GM12891 (cell line): ENCODE measurements at places on chromosomes 1 and 21.

DNA sequence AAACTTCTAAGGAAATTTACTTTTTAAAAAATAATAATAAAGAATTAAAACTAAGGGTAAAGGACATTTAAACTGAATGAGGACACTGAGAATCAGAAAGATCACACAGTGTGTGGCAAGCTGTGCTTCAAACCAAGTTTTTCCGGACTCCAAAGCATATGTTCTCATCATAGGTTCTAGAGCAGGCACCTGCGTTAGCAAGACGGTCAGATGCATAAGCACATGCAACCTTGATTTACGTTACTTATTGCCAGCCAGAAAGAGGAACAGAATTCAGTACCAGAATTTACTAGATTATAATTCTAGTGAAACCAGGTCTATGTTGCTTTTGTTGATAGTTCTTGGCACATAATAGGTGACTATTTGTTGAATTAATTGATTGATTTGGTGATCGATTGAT lies 6.2 kb upstream of the LBR start:
- no peak for DNase-seq

- no peak for DNase-seq
Observed at GRCh38 chr1:224173523-224173922, 9.5 kb upstream of the DEGS1 start.

GRCh38 chr21:27001526-27001925 lies 34.6 kb upstream of the ADAMTS5 start:
- no peak for DNase-seq

DNA sequence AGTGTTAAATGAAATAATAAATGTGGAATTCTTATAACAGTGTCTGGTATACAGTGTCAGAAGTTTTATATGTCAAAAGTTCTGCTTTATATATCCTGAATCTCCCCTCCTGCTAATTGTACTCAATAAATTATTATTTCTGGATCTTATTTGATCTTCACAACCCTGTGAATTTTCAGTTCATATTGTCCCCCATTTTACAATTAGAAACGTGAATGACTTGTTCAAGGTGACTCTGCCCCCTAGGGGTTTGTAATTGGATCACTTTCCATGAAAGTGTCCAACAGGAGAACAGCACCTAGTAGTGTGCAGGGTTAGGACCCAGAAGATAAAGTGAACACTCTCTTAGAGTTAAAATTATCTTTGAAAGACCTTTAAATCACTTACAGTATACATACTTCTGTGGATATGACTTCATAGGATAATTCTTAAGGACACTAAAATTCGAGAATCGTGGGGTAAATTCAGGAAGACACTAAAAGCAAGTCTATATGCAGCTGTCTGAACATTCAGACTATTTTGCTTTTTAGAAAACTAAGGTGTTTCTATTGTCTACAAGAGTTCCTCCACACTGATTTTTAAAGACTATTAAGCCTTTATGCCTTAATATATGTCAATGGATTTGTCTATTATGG lies 4.5 kb upstream of the DDR2 start:
- DNase-seq, result no peak

GRCh38 chr1:38571726-38572125 lies 287.8 kb downstream of the RRAGC start:
- DNase-seq, result no peak

GRCh38 chr1:218965821-218966220 lies 207.9 kb upstream of the LYPLAL1 start:
- DNase-seq, result no peak

DNA sequence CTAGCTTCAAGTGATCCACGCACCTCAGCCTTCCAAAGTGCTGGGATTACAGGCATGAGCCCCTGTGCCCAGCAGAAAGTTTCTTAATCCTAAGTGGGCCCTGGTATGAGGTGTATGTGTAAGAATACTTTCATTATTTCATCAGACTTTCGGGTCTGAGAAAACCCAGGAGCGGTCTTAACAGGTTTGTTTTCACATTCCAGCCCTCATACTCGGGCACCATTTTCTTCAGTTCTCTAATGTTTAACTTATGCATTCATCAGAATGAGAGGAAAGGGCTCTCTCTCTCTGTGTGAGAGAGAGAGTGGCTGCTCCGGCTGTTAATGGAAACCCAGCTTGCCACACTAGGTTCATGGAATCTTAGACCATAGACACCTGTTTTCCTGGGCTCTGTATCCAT lies 4.2 kb upstream of the PADI1 start:
- DNase-seq, result no peak

DNA sequence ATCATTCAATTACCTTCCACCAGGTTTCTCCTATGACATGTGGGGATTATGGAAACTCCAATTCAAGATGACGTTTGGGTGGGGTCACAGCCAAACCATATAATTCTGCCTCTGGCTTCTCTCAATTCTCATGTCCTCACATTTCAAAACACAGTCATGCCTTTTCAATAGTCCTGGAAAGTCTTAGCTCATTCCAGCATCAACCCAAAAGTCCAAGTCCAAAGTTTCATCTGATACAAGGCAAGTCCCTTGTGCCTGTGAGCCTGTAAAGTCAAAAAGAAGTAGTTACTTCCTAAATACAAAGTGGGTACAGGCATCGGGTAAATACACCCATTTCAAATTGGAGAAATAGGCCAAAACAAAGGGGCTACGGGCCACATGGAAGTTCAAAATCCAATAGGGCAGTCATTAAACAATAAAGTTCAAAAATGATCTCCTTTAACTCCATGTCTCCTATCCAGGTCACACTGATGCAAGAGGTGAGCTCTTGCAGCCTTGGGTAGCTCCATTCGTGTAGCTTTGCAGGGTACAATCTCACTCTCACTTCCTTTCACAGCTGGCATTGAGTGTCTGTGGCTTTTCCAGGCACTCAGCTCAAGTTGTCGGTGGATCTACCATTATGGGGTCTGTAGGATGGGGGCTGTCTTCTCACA lies 112.9 kb downstream of the FCRL5 start:
- no peak for DNase-seq
